ENCODE measurements at places on chromosomes 4 and X.

DNA sequence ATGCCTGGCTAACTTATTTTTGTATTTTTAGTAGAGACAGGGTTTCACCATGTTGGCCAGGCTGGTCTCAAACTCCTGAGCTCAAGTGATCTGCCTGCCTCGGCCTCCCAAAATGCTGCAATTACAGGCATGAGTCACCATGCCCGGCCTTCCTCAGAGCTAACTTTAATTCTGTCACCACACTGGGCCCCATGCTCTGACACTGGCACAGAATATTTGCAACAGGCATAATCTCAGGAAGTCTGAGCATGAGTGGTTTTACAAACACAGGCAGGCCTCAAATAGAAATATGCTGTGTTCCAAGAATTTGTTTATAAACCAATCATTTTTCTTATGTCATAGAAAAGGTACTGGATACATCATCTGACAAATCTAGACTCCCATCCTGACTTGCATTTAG lies 32.7 kb upstream of the FAM9C start:
- peak; percentile 72 for DNase-seq

DNA sequence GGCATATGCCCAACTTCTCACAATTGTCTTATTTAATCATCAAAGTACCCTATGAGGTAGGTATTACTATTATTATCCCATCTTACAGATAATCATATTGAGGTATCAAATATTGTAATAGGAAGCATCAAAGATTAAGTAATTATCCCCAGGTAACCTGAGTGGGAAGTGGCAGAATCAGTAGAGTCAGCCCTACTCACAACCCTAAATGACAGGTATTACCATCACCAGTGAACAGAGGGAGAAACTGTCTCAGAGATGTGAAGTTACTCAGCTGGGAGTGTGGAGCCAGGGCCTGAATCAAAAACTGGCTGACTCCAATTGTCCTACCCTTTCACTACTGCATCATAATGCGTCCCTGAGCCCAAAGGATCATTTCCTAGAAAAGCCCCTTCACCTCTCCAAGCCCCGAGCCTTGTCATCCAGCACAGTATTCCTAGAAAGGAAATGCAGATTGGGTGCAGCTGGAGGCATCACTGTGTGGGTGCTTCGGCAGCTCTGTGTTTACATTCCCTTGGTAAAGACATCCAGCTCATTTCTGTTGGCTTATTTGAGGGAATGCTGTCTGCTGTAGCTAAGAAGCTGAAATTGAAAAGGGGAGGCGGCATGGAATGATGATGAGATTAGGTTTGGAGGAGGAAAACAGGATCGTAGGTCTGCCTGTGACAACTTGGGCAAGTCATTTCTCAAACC lies 72.8 kb downstream of the DHX15 start:
- no peak for DNase-seq

DNA sequence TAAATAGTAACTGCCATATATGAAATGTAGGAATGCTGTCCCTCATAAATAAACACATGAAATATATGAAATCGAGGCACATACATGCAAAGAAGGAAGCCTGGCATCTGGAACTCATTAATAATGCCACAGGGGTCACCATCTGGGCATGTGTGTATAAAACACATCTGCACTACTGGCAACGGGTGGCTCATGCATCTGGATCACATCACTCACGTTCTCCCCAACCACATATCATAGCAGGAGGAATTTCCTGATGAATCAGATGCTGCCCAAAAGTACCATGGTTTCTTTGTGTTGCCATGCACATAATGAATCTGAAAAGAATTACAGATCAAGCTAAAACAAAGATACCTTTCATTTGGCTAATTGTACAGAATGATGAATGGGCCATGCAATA lies 28.6 kb downstream of the RNF175 start:
- DNase-seq = no peak

GRCh38 chr4:144597171-144597570 lies 48.8 kb upstream of the HHIP start:
- no peak for DNase-seq

DNA sequence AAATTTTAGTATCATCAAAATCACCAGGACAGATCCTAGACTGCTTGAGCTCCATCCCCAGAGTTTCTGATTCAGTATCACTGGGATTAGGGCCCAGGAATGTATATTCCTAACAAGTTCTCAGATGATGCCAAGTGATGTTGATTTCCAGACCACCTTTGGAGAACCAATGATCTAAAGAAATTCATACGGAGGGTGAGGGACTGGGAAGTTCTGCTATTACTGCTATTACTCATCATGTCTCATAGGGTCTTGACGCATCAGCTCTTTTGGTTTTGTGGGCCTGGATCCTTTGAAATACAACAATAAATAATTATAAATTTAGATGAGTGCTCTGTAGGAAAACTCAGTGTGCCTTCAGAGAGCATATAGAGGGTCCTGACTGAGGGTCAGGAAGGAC lies 59.8 kb upstream of the LGI2 start:
- no peak for DNase-seq

Measured in HL-60 (cell line).